ENCODE measurements at places on chromosomes 16 and 17. TPM values are rescaled to one million over a fixed set of nuclear protein-coding genes. Genes with fewer than 3 reads are reported as not detected.

Gene TPSG1
- not detected for total RNA-seq

Gene HCRT
- 0.41 TPM for total RNA-seq

Gene PRRT2
- 15.9 TPM for total RNA-seq

Gene TEX14
- total RNA-seq, result under 0.01 TPM

Gene DNAAF8
- 1.2 TPM for total RNA-seq

Gene CDRT4
- 6.9 TPM for total RNA-seq

Gene KRTAP3-1
- total RNA-seq, result not detected

Gene ANKRD40CL
- total RNA-seq, result not detected
